Activated naive CD8-positive, alpha-beta T cell treated with anti-CD3 and anti-CD28 coated beads for 36 hours (primary cell): ENCODE measurements at places on chromosomes 6 and 20. TPM values are rescaled to one million over a fixed set of nuclear protein-coding genes. Genes with fewer than 3 reads are reported as not detected.

MEP1A gene
- total RNA-seq, result not detected

SNX9 gene
- 64.4 TPM for total RNA-seq

SOBP gene
- 0.70 TPM for total RNA-seq

GRCh38 chr6:152296648-152297376, 340.4 kb downstream of the SYNE1 start:
- DNase-seq, result no peak

GRCh38 chr20:43959079-43959919, 44.6 kb downstream of the TOX2 start:
- DNase-seq, result no peak

GRCh38 chr6:37279366-37280134, 21.6 kb upstream of the TMEM217 start:
- no peak for DNase-seq

- no peak for DNase-seq
These were observed 100.2 kb upstream of the KCNQ5 start for GRCh38 chr6:72521684-72522083.

CASS4 gene
- 3.0 TPM for total RNA-seq

DNA sequence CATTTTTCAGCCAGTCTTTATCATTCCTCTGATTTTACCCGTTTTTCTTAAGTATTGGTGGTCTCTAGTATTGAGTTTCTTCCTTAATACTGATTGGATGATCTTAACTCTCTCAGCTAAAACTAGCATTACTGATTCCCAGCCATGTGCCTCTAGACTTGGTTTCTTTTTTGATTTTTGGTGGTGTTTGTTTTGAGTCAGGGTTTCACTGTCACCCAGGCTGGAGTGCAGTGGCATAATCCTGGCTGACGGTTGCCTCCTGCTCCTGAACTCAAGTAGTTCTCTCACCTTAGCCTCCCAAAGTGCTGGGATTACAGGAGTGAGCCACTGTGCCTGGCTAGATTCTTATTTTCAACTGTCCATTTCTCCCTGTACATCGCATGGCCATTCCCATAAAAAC, 24.9 kb downstream of the DPPA5 start:
- no peak for DNase-seq

DNA sequence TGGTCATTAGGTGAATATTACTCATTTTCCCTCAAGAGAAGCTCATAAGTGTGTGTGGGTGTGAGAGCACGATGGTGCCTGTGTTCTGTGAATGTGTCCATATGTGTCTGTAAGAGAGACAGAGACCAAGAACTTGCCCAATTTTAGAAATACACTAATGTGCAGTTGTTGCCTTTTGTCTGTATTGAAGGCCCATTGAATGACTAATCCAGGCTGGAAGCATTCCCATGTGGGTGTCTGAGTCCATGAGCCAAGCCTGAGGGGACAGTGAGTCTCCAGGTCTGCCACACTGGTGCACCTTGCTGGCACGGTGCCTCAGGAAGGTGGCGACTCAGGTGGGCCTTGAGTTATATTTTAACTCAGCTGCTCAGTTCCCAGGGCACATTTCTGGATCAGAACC, 25.5 kb upstream of the ASXL1 start:
- no peak for DNase-seq

ASIP gene
- not detected for total RNA-seq

SEMG1 gene
- not detected for total RNA-seq

- no peak for DNase-seq
These were observed 74.6 kb downstream of the SULF2 start for GRCh38 chr20:47710665-47711045.

- DNase-seq, result peak; percentile 63
These were observed 960 bp downstream of the ATP9A start for GRCh38 chr20:51766994-51767866.

GPR63 gene
- total RNA-seq, result 0.85 TPM

DNA sequence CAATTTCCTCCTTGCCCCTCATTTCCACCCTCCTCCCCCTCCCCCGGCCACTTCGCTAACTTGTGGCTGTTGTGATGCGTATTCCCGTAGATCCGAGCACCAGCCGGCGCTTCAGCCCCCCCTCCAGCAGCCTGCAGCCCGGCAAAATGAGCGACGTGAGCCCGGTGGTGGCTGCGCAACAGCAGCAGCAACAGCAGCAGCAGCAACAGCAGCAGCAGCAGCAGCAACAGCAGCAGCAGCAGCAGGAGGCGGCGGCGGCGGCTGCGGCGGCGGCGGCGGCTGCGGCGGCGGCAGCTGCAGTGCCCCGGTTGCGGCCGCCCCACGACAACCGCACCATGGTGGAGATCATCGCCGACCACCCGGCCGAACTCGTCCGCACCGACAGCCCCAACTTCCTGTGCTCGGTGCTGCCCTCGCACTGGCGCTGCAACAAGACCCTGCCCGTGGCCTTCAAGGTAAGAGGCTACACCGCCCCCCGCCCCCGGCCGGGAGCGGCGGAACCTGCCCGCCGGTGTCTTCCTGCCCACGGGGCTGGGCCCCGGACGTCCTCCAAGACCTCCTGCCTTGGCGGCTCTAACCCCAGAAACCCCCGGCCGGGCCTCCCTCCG, 44.9 kb upstream of the SUPT3H start:
- peak; percentile 62 for DNase-seq

- no peak for DNase-seq
These were observed 89.0 kb downstream of the IPCEF1 start for GRCh38 chr6:154267508-154268106.

MATN4 gene
- total RNA-seq, result 1.1 TPM

- no peak for DNase-seq
These were observed 224.5 kb downstream of the FOXC1 start for GRCh38 chr6:1834207-1834606.

HLA-DQB1 gene
- 13.9 TPM for total RNA-seq

DNA sequence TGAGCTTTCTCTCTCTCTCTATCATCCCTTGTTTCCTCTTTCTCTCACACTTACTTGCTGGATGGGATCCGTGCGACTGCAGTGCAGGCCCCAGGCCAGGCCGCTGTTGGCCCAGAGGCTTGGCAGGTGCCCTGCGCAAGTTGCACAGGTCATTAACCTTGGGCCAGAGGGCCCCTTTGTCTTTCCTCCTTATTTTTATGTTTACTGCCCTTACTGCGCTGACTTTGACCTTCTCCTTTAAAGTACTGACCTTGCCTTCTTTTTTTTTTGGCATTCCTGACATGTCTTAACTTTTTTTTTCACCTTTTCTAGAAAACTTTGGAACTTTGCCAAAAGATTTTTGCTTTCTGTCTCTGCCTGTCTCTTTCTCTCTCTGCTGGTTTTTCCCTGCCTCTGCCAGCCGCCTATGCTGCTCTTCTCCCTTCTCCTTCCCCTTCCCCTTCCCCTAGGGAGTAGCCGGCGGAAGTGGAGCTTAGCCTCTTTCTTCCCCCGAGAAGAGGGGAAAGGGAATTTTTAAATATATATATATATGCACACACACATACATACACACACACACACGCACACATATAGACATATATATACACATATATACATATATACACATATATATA, 59.6 kb upstream of the CDH4 start:
- no peak for DNase-seq

DNA sequence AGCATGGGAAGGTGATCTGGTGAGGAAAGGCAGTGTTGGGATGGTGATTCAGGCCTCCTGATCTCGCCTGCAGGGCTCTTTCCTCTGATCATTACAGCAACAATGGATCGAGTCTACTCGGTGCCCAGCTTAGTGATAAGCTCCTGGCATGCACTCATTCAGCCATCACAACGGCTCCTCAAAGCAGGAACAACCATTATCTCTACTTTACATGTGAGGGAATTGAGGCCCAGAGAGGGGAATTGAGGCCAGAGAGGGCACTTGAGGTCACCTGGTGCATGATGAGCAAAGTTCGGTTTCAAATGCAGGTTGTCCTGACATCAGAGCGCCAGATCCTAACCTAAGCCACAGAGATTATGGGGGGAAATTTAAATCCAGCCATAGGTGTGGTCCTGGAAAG, 42.0 kb upstream of the BPIFA2 start:
- no peak for DNase-seq

DNA sequence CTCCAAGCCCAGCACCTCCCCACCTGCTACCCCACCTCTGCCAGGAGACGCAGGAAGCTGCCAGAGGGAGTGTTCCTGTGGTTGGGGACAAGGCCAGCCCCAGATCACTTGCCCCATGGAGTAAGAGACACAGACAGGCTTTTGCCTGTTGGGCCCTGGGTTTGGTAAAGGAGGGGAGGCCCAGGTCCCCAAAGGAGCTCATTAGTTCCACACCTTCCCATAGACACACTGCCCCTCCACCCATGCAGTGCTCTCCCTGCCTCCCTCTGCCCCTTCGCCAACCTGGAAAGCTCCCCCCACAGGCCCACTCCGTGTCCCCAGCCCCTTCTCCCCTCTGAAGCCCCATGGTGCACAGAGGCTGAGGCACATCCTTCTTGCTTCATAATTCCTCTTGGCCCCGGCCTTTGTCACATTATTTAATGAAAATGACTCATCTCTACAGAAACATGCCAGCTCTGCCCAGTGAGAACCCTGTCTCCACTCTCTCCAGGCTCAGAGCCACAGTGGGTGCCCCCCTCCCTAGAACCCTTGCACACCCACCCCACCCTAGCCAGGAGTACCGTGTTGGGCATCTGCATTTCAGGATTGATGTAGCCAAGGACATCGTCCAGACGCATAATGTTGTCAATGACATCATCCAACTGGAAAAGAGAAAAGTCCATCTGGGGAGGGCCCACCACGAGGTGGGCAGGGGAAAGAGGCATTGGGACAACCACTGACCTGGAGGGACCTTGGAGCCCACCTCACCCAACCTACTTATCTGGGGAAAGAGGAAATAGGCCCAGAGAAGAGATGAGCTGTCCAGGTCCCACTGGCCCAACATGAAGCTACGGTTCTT, 46.0 kb downstream of the TFEB start:
- DNase-seq, result no peak
